Aortic smooth muscle cell (primary cell): ENCODE measurements at places on chromosomes 5 and 9. TPM values are rescaled to one million over a fixed set of nuclear protein-coding genes. Genes with fewer than 3 reads are reported as not detected.

The SLC22A4 gene
- 1.1 and 1.7 TPM in 2 replicates for total RNA-seq

The GADD45G gene
- total RNA-seq: 0.31 and 0.53 TPM in 2 replicates

The DBH gene
- total RNA-seq: not detected in 2 replicates

The LRRTM2 gene
- total RNA-seq: 0.13 and 0.44 TPM in 2 replicates

The RASGRF2 gene
- total RNA-seq: 2.0 and 2.7 TPM in 2 replicates
